NCI-H2081 (cell line): ENCODE measurements at places on chromosomes 2 and 18.

GRCh38 chr2:194223218-194223617 is 1433.8 kb upstream of the SLC39A10 start:
- no peak for DNase-seq

GRCh38 chr2:43569921-43570320 is 25.9 kb downstream of the THADA start:
- DNase-seq = no peak

- DNase-seq = peak; percentile 55
These were observed 31.5 kb downstream of the TRABD2A start for GRCh38 chr2:84849271-84849952.

DNA sequence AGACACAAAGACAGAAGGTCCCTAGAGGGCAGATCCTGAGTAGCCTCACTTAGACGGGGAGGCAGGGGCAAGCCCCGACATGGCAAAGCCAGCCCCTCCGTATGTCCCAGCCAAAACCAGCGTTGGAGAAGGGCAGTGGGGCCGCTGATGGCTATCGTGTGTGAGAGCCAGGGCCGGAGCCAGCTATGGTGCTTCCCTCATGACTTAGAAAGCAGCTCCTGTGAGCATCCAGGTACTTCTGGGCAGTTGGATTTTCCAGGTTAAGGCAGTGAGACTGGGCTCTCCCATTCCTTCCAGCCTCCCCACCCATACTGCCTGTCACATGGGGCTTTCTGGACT is 31.2 kb upstream of the ROCK2 start:
- DNase-seq = no peak

DNA sequence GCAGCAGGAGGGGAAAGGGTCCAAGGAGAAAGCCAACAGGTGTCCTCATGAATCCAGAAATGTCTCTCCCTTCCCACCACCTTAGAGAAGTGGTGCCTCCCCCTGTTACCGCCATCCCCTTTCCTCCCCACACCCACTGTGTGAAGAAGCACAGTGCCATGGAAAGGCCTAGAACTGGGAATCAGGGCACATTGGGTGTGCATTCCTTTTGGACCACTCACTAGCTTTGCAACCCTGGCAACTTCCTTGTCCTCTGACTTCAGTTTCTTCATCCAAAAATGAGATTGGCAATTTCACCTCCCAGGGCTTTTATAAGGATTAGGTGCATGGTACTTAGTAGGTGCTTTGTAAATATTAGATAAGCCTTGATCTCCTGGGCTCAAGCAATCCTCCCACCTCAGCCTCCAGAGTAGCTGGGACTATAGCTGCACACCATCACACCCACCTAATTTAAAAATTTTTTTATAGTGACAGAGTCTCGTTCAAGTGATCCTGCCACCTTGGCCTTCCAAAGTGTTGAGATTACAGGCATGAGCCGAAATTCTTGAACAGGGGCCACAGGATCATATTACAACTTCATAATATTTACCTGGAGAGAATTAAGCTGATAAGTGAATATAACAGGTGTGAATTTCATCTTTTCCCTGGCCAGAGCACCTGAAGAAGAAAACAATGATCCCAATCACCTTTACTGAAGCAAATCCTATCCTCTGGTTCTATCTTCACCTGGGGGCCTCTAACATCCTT is 97.9 kb upstream of the TAF1B start:
- DNase-seq = no peak

DNA sequence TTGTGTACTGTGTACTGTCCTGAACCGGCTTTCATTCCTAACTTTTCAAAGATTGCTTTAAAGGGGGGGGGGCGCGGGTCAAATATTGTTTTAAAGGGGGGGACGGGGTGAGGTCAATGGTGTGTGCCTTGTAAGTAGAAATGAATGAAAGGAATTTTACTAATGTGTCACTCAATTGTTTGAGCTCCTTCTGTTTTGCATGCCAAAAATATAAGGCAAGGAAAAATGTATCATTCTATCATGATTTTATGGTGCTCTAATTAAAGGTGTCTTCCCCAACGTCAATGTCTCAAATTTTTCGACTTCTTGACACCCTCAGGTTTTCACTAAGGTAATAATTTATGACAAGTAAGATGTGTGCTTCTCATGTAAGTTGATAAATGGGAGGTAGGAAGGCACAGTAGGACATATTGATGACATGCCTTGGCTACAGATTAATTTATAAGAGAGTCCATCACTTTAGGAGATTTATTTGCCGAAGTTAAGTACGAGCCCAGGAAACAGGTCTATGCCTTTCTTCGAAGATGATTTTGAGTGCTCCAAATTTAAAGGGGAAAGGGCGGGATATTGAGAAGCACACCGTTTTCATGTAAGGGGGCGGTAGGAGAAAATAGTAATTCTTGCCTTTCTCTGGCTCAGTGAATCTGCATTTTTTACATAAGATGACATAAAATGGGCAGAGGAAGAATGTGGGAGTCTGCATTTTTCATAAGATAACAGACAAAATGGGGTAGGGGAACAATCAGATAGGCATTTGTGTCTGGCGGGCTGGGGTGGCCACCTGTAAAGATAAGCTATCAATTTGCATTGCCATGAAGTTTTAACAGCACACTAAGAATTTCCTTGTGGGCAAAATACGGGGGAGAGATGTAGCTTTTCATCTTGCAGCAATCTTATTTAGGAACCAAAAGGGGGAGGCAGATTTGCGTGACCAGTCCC is 1.2 kb upstream of the TRAPPC8 start:
- no peak for DNase-seq

GRCh38 chr2:186526281-186526680 is 40.2 kb downstream of the ZC3H15 start:
- DNase-seq = no peak

DNA sequence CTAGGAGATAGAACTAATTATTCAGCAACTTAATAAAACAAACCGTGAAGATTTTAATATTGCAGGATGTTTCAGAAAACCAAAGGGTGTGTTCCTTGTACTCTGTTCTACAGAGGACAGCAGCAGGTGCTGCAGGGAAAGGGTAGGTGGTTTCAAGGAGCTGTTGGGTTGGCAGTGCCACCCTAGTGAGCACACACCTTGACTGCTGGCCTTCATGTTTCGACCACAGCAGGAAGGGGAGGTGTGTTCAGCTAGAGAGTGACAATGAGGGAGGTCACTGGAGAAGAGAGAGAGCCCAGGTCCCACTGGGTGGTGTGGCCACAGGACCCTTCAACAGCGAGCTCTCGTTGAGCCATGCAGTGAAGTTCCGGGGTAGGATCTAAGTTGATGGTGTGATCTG is 98.6 kb downstream of the ZNF236 start:
- DNase-seq = no peak

DNA sequence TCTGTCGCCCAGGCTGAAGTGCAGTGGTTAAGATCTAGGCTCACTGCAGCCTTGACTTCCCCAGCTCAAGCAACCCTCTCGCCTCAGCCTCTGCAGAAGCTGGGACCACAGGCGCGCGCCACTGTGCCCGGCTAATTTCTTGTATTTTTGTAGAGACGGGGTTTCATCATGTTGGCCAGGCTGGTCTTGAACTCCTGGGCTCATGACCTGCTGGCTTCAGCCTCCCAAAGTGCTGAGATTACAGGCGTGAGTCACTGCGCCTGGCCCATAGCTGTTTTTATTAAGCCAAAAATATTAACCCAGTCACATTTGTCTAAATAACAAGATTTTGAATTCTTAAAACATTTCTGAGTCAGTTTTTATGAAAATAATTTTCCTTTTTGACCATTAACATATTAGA is 6.3 kb upstream of the SFT2D3 start:
- DNase-seq = no peak

GRCh38 chr2:118120401-118120780 is 32.1 kb downstream of the INSIG2 start:
- DNase-seq = no peak

DNA sequence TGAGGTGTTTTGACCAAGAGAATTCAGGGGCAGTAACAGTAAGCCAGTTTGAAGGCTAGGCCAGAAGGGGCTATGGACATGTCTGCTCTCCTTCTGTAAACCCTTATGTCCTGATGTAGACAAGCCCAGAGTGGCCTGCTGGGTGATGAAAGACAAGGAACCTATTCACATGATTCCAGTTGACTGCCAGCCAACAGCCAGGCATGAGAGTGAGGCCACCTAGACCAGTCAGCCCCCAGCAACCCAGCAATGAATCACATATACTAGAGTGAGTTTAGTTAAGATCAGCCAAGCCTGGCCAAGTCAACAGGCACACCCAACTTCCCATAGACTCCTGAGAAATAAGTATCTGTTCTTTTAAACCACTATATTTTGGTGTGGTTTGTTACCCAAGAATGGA is 1889.7 kb upstream of the CELF4 start:
- DNase-seq = no peak

DNA sequence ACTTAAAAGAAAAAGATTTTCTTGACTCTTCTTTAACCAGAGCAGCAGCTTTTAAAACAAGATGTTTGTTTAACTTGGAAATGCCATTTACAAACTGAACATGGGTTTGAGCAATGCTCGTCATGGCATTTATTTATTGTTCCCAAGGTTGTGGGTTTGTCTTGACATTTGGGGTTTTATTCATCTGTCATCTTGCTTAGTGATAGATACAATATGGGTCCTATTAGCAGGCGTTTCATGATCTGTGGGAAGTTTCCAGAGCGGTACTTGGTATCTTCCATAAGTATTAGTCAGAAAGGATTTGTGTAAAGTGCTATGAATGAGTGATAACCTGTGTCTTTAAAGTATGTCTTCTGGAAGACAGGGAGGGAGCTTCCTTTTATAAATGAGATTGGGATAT is 29.9 kb upstream of the MGAT5 start:
- DNase-seq = no peak

GRCh38 chr2:42522035-42522434 is 28.3 kb upstream of the KCNG3 start:
- DNase-seq = no peak

DNA sequence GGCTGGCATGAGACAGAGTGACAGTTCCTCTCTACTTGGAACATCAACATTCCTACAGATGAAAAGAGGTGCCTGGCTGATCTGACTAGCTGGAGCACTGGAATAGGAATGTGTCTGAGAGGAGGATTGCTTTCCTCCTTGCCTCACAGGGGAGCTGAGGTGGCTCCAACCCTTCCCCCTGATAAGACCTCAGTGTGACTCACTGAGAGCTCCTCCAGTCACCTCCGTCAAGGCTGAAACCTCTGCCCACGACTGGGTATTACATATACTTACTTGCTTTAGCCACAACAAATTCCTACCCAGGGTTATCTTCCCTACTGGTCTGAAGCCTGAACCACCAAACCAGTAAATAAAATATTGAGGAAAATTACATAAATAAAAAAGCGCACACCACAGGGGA is 342.7 kb upstream of the REG3G start:
- DNase-seq = no peak

GRCh38 chr2:233153146-233153798 is 93.1 kb downstream of the INPP5D start:
- DNase-seq = no peak

DNA sequence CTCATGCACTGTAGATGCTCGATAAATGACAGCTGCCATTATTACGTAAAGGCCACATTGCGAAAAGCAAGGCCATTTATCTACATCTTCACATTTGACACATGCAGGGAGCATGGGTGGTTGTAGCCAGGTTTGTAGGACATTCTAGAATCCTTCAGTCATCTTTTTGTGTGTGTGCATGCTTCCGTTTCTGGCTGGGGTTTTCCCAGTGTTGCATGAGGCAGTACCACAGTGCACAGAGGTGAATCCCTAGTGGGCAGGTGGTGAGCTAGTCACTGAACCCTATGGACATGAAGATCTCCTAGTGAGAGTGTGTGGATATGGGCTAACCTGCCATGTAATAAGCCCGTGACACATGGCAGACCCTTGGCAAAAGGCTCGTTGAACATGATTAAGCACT is 151.8 kb upstream of the SLC14A2 start:
- DNase-seq = no peak

- DNase-seq = no peak
These were observed 729.2 kb upstream of the DDX18 start for GRCh38 chr2:117085256-117085655.

GRCh38 chr2:189297446-189297845 is 117.9 kb upstream of the COL5A2 start:
- no peak for DNase-seq

DNA sequence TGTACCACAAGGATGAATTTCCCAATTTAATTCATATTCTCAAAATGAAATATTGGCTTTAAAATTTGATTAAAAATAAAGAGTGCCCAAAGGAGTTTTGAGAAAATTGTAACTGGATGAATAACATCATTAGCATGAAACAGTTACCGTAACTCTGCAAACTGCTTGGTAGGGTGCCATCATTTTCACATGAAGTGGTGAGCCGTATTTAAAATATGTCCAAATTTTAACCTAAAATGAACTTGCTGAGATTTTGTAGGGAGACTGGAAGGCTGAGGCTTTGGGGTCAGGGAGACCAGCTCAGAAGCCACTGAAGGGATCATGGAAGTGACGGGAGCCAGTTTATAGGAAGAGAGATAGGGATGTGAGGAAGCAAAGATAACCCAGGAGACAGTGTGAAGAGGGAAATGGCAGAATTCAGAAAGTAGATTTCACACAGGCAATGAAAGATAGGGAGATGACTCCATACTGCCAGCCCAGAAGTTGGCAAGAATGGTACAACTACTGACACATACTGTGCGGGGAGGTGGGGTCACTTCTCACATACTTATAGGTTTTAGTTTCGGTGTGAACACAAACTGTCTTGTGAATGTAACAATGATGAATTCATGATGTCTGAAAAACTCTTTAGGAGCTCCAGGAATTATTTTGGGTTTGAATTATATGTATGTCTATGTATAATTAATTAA is 53.8 kb downstream of the EFEMP1 start:
- DNase-seq = no peak

DNA sequence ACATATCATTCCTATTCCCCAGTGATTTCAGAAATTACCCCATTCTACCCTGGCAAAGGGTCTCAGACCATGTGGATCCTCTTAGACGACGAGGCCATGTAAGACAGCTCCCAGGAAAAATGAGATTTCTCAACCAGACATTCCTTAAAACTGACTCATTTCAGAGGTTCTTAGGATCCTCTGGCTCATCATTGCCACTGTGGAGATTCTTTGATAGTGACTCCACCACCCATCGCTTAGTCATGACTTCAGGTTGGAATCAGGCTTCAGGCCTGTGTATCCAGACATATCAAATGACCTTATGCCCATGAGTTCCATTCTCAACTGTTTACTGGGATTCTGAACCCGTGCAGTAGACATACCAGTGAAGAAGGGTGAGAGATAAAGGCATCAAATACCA is 245.6 kb upstream of the TCF4 start:
- no peak for DNase-seq

DNA sequence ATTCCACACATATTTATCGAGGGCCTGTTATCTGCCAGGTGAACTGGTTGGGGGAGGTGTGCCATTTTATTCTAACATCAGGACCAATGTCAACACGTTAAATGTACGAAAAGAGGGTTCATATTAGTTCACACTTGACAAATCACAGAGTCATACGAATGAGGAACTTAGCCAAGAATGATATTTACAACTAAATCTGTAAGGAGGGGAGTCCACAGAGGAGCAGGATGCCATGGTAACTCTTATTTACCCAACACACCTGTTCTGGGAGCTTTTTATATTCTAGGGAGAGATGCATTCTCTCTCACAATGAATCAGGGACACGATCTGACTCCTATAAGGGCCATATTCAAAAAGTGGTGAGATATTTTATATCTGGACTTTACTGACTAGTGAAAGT is 144.1 kb downstream of the CDC42EP3 start:
- DNase-seq = peak; percentile 97

- no peak for DNase-seq
These were observed 67.2 kb upstream of the HDAC4 start for GRCh38 chr2:239467956-239468490.

GRCh38 chr2:219443016-219443696 is 8.5 kb downstream of the SPEG start:
- DNase-seq = no peak

GRCh38 chr2:10271946-10272345 is 30.8 kb upstream of the HPCAL1 start:
- no peak for DNase-seq
